ENCODE measurements at places on chromosomes 3 and 15.
A peak's percentile ranks its signal among the peaks of the same experiment; 100 is the strongest.

DNA sequence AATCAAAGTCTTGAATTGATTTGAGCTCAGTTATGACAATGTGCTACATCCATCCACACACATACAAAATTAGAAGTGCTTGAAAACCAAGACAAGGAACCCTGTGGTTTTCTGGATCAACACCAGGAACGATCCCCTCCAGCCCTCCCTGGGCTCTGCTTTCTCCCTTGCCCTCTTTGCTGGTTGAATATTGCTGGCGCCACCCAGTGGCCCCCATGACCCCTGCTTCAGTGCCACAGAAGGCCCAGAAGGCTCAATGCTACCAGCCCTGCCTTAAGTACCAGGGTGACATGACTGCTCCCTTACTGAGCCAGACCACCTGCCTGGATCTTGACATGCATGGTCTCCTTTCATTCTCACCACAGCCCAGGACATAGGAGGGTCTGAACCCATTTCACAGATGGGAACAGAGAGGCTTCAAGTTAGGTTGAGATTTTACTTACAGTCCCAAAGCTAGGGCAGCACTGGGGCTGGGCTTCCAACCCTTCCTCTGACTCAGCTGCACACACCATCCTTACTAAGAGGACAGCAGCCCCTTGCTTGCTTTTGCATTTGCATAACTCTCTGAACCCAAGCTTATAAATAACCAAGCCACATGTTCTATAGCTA, 15.0 kb downstream of the IL12A start:
- H3K27ac ChIP-seq, result no peak overlapping the region
- H3K36me3 ChIP-seq, result no peaks in the 10 kb centered on the region
- H3K4me1 ChIP-seq, result peaks cover 24% of the 10 kb centered on the region
- peaks cover 5% of the 10 kb centered on the region for H3K27me3 ChIP-seq
- H3K4me3 ChIP-seq, result no peak overlapping the region

DNA sequence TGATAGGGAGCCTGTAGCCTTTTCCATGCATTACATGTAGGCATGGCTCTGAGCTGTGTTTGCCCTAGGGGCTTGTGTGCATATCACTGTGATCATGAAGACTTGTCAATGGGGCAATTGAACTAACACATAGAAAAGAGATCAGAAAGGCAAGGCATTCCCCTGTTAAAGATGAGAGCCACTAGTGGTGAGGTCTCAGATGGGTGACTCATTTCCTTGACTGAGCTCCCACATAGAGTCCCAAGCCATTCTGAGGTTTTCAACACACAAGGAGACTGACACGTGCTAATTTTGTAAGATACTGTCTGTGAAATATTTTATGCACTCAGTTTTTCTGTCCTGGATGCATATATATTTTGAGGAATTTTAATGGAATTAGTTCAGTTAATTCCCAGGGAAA, 53.8 kb downstream of the SAMMSON start:
- H3K27me3 ChIP-seq, result peaks cover 2% of the 10 kb centered on the region
- H3K36me3 ChIP-seq, result no peaks in the 10 kb centered on the region
- no peak for DNase-seq
- H3K4me1 ChIP-seq, result no peaks in the 10 kb centered on the region
- no peak overlapping the region for H3K4me3 ChIP-seq

- no peaks in the 10 kb centered on the region for H3K4me1 ChIP-seq
- H3K27me3 ChIP-seq, result peaks cover 2% of the 10 kb centered on the region
- no peak overlapping the region for H3K27ac ChIP-seq
- DNase-seq, result no peak
- no peak overlapping the region for H3K4me3 ChIP-seq
Measured at GRCh38 chr3:25801786-25802185, 11.9 kb downstream of the OXSM start.

- H3K4me3 ChIP-seq, result no peak overlapping the region
- peaks cover 4% of the 10 kb centered on the region for H3K27me3 ChIP-seq
- no peaks in the 10 kb centered on the region for H3K4me1 ChIP-seq
- no peak for DNase-seq
- no peak overlapping the region for H3K27ac ChIP-seq
Measured at GRCh38 chr3:12446298-12446697, 38.0 kb upstream of the TSEN2 start.

DNA sequence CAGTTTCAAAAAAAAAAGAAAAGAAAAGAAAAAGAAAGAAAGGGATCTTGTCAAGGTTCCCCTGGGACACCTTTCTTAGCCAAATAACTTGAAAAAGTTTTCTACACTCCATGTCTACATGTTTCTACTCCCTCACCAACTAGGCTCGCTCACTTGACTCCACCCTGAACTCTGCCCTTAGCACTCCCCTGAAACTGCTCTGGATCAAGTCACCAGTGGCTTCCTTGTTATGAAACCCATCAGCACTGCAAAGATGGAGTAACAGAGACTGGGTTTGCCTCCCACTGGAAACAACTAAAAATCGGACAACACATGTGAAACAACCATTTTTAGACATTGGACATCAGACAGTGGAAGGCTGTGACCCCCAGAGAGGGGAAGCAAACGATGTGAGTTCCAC, 36.8 kb downstream of the TMEM40 start:
- peaks cover 14% of the 10 kb centered on the region for H3K4me1 ChIP-seq
- no peak overlapping the region for H3K27ac ChIP-seq
- H3K27me3 ChIP-seq, result peaks cover 8% of the 10 kb centered on the region
- no peak for DNase-seq

- H3K27me3 ChIP-seq, result peaks cover 5% of the 10 kb centered on the region
- no peak within 1 kb of the TSS for H3K27ac ChIP-seq
- H3K4me3 ChIP-seq, result no peak within 1 kb of the TSS
- DNase-seq, result no peak
- H3K4me1 ChIP-seq, result peaks cover 20% of the 10 kb centered on the region
Measured at GRCh38 chr3:195583831-195584542, at the start of gene APOD. TSS of gene APOD (minus strand) at chr3:195583940. CDS start at chr3:195579461, 4,479 bp downstream.

- peak overlapping the region; percentile 86 for H3K27ac ChIP-seq
- H3K4me3 ChIP-seq, result peak overlapping the region; percentile 64
- H3K27me3 ChIP-seq, result peaks cover 18% of the 10 kb centered on the region
- H3K4me1 ChIP-seq, result peaks cover 39% of the 10 kb centered on the region
- H3K36me3 ChIP-seq, result peaks cover 5% of the 10 kb centered on the region
Measured at GRCh38 chr3:142943870-142944269, 19.6 kb downstream of the PAQR9 start.

DNA sequence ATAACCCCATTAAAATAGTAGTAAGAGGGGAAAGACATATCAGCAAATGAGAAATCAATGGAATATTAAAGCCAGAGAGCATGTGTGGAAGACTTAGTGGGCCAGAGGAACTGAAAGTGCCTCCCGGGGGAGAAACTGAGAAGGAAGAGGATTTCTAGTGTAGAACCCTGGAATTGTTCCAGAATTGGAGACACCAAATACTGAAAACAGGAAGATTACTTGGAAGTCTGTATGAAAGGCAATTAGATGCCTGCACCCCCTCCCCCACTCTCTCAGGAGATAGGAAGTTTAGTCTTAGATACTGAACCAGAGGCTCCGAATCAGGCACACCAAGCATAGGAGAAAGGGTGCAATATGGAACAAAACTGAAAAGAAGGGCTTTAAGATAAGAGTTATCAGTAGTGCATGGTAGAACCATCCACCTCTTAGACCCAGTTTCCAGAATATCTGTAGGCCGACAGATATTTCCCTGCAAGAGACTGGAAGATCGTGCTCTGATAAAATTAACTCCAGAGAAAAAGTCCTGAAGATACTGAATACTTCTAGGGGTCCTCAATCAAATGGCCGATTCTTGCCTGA, 32.4 kb downstream of the KLHL18 start:
- H3K27me3 ChIP-seq, result no peaks in the 10 kb centered on the region
- H3K27ac ChIP-seq, result no peak overlapping the region
- no peak overlapping the region for H3K4me3 ChIP-seq
- DNase-seq, result no peak
- H3K4me1 ChIP-seq, result no peaks in the 10 kb centered on the region

GRCh38 chr3:150385296-150386242, 22.5 kb upstream of the TSC22D2 start:
- peak overlapping the region; percentile 53 for H3K4me3 ChIP-seq
- H3K36me3 ChIP-seq, result no peaks in the 10 kb centered on the region
- H3K4me1 ChIP-seq, result peaks cover 30% of the 10 kb centered on the region
- DNase-seq, result no peak

DNA sequence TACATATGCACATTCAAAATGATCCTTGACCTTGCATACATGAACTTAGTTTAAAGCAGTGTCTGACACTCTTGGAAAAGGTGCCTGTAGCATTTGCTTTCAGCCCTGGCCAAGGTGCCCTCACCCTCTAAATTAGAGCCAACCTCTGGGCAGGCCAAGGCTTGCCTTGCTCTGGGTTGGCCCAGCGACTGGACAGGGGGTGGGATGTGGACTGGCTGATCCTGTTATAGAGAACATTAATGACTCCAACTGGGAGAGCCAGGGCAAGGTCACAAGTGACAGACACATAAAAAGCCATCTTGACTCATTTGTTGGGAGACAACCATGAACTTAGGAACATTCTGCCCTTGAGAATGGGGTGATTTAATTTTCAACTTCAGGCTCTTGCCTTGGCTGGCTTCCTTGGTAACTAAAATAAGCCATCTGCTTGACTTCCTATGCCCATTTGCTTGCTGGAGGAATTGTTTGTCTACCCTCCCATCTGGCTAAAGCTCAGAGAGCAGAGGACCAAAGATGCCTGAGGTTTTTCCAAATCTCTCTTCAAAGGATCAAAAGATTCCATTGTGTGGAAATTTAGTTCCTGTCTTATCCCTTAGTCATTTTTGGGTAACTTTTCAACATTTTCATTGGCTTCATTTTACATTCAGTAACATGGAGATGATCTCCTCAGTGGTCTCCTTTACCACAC, 403.7 kb downstream of the SOX2 start:
- no peak overlapping the region for H3K27ac ChIP-seq
- no peak overlapping the region for H3K4me3 ChIP-seq
- no peaks in the 10 kb centered on the region for H3K36me3 ChIP-seq
- DNase-seq, result no peak
- no peaks in the 10 kb centered on the region for H3K27me3 ChIP-seq
- H3K4me1 ChIP-seq, result no peaks in the 10 kb centered on the region

DNA sequence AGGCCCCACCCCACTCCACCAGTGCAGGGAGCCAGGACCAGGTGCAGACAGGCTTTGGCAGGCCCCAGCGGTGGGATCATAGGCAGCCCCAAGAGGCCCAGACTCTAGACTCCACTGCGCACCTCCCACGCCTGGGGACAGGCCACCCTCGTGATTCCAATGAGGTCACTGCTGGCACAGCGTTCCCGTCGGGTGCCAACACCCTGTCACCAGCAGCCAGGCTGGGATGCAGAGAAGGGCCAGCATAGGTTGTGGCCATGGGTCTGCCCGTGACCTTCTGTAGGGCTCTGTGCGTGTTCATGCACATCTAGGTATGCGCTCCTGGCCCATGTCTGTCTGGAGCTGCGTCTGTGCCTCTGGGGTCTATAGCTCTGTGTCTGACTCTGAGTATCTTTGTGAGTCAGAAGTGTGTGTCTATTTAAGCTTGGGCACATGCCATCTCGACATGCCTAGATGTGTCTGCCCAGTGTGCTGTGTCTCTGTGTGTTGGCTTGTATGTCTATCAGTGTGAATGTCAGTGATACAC, 13.0 kb downstream of the VIPR1 start:
- no peak overlapping the region for H3K4me3 ChIP-seq
- peaks cover 12% of the 10 kb centered on the region for H3K4me1 ChIP-seq
- no peaks in the 10 kb centered on the region for H3K36me3 ChIP-seq
- H3K27me3 ChIP-seq, result no peaks in the 10 kb centered on the region
- no peak overlapping the region for H3K27ac ChIP-seq

DNA sequence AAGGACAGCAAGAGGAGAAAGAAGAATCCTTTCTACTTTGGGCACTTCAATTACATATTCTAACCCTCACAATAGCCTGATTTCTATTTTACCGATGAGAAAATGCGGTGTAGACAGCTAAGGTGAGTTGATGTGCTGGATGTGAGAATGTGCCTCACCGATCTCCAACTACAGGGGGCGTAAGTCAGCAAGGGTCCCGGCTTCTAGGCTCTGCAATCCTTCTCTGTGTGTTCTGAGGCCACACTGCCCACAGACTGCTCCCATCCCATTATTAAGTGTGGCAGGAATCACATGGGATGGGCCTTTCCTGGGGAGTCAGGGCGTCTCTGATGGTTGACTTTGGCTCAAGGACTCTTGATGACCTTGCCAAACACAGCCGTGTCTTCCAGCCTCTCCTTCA, 23.6 kb upstream of the RPL35A start:
- no peak overlapping the region for H3K4me3 ChIP-seq
- H3K27me3 ChIP-seq, result no peaks in the 10 kb centered on the region
- H3K27ac ChIP-seq, result no peak overlapping the region
- H3K4me1 ChIP-seq, result peaks cover 10% of the 10 kb centered on the region
- no peak for DNase-seq
- H3K36me3 ChIP-seq, result peaks cover 22% of the 10 kb centered on the region

DNA sequence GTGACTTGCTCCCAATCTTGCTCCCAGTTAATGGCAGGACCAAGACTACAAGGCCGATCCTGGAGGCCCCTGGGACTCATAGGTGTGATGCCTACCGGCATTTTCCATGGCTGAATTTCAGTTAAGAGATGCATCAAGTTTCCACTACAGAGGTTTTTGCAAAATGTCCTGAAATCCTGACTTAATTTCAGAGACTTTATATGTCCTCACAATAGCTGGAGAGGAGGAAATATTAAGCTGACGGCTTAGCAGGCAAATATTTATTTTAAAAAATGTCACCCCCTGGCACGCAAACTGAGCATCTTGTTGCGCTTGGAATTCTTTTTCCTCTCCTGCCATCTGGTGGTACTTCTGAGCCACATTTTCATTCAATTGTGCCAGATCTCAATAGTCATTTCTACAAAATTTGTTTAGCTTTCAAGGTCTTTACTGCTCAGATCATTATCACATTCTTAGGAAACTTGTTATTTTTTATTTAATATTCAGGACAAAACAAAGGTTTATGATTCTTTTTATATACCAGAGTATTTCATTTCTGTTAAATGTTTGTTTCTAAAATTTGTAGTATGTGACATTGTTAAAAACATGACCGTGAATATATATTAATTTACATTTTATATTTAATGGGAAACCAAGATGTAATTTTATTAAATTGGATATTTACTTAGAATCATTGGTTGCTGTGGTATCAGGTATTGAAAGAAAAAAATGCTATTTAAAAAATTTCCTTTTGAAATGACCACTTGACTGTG, 189.2 kb upstream of the THRB start:
- H3K4me3 ChIP-seq, result no peak overlapping the region
- H3K36me3 ChIP-seq, result no peaks in the 10 kb centered on the region
- peaks cover 18% of the 10 kb centered on the region for H3K4me1 ChIP-seq

- no peak overlapping the region for H3K27ac ChIP-seq
- peaks cover 15% of the 10 kb centered on the region for H3K4me1 ChIP-seq
- no peak for DNase-seq
- no peak overlapping the region for H3K4me3 ChIP-seq
- peaks cover 19% of the 10 kb centered on the region for H3K36me3 ChIP-seq
- H3K27me3 ChIP-seq, result no peaks in the 10 kb centered on the region
Measured at GRCh38 chr15:64521726-64522164, 61.4 kb downstream of the ZNF609 start.

DNA sequence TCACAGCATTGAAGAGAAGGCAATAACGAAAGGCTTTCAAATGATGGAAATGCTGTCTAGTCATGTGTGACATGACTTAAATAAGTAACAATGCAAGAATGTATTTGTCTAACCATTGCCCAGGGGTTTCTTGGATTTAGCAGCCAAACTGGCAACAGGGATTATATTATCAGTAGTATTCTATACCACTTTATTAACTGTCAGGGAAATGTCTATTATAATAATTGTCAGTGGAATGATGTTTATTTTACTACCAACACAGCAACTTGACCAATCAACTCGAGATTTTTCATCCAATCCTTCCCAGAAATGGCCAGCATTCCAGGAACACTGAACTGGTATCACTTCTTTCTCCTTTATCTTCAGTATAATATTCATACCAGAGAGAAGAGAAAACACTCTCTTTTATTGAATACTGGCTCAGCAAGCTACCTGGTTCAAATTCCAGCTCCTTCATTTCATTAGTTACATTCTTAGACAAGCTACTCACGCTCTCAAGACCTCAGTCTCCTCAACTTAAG, 66.2 kb downstream of the FOXP1 start:
- no peaks in the 10 kb centered on the region for H3K27me3 ChIP-seq
- no peaks in the 10 kb centered on the region for H3K36me3 ChIP-seq
- no peak overlapping the region for H3K4me3 ChIP-seq
- DNase-seq, result no peak
- no peak overlapping the region for H3K27ac ChIP-seq

Measured in activated CD8-positive, alpha-beta memory T cell treated with anti-CD3 and anti-CD28 coated beads, Interleukin-2, amount 10 ng/mL, durations not matched to agents 7 days and 5 days (primary cell).